ENCODE measurements at places on chromosomes 3 and 15.
A peak's percentile ranks its signal among the peaks of the same experiment; 100 is the strongest.

DNA sequence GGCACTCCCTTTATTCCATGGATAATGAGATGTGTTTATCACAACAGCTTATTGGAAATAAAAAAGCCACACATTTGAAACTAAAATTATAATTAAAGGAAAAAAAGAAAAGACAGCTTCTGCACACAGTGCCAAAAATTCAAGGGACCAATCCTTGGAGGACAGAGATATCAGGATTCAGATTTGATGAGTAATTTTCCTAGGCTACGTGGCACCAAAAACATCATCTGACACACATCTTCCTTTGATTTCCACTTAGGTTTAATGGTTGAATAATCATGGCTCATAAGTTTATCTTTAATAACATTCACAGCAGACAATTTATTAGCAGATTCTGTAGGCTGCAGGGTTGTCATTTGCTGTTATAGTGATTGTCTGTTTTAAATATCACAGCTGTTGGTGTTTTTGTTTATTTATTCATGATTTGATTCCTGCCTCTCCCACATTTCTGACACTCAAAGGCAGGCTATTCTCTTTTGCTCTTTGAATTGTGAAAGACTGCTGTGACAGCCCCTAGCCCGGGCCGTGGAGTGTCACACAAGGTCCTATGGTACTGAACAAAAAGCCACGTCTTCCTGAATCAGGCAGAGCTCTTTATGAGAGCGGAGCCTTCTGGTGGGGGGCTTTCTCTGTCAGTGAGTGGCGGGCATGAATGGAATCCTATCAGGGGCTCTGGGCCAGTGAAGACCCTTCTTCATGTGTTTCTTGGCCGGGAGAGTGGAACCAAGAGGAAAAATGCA lies 708.5 kb downstream of the SQOR start:
- DNase-seq, result no peak

DNA sequence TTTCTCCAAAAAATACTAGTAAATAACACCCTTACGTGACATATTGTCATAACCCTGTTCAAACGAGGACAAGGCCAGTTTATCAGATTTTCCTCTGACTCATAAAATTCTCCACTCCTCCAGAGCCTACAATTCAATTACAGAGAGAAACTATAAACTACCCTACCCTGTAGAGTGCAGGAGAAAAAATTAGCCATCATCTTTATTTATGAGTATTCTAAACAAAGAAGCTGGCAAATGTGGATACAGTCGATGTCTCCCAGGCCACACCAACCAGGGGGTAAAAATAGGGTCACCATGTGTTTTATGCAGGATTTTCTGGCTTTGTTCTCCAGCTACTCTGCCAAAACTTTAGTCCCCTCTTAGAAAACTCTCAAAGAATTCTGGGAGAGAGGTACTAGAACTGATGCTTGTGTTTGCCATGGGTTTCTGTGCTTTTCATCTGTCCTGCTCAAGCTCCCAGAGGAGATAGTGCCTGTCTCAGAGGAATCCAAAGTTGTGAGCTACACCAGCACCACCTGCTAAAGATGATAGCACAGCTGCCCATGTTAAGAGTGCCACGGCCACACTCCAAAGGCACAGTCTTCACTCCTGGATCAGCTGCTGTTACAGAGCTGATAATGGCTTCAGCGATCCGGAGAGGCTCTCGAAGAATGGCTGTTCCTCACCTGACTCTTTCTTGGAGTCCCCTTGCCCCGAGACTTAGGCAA lies 150.2 kb downstream of the IMPG2 start:
- no peak for DNase-seq

DNA sequence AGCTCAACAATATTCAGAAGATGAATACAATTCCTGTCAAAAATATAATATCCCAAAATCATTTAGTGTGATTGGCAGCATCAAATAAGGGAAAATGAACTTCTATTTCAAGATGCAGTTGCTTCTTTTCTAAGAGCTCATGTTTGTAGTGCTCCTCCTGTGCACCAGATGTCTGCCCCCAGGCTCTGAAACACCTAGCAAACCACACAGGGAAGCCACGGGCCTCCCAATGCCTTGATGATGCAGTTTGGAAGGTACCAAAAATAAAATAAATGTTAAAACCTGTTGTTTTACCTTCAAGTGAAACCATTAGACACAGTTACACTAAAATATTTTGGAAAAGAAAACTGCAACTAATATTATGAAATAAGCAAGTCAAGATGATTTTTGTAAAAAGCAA lies 22.2 kb downstream of the CFAP20DC start:
- DNase-seq, result no peak

- no peak for DNase-seq
These were observed 23.8 kb downstream of the TMEM45A start for GRCh38 chr3:100516232-100516631.

- no peak for DNase-seq
These were observed 300.6 kb downstream of the MECOM start for GRCh38 chr3:169362868-169363267.

DNA sequence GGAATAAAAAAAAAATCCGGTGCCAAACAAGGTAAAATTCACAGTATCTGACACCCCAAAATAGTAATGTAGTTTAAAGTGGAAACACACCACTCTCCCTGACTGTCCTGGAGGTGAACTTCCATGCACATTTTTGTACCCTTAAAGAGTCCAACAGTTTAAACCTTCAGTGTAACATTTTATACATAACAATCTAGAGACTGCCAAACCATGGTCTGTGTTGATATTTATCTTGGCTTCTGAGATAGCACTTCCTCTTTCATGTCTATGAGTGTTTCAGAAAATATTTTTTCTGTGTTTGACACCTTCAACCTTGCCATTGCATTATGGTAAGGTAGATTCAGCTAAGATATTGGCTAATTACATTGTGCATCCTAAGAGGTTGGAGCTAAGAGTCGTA lies 13.9 kb downstream of the TMEM45A start:
- DNase-seq, result no peak

DNA sequence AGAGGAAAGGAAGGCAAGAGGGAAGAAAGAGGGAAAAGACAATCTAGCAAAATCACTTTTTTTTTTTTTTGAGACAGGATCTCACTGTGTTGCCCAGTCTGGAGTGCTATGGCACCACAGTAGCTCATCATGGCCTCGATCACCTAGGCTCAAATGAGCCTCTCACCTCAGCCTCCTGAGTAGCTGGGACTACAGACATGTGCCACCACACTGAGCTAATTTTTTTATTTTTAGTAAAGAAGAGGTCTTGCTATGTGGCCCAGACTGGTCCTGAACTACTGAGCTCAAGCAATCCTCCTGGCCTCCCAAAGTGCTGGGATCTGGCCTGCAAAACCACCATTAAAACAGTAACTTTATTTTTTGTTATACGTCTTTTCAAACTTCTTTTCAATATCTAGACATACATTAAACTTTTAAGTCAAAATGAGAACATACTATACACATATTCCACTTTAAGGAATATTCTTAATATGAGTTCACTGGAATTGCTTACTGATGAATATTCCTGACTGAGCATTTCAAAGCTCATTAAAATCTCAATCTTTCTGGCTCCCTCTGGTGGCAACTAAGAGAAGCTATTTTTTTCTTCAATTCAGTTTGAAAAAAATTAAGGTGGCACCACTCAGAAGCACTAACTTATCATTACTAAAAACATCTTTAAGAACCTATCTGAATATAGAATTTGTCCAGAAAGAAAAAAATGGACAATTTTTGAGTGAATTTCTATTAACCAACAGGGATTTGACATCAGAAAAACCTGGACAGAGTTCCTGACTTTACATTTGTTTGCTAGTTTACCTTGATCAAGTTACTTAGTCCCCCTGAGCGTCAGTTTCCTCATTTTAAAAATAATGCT lies 40.9 kb downstream of the UACA start:
- no peak for DNase-seq

GRCh38 chr3:4740397-4741105 lies 238.7 kb upstream of the BHLHE40 start:
- peak; percentile 16 for DNase-seq

- no peak for DNase-seq
These were observed 30.2 kb downstream of the KY start for GRCh38 chr3:134620476-134621115.

DNA sequence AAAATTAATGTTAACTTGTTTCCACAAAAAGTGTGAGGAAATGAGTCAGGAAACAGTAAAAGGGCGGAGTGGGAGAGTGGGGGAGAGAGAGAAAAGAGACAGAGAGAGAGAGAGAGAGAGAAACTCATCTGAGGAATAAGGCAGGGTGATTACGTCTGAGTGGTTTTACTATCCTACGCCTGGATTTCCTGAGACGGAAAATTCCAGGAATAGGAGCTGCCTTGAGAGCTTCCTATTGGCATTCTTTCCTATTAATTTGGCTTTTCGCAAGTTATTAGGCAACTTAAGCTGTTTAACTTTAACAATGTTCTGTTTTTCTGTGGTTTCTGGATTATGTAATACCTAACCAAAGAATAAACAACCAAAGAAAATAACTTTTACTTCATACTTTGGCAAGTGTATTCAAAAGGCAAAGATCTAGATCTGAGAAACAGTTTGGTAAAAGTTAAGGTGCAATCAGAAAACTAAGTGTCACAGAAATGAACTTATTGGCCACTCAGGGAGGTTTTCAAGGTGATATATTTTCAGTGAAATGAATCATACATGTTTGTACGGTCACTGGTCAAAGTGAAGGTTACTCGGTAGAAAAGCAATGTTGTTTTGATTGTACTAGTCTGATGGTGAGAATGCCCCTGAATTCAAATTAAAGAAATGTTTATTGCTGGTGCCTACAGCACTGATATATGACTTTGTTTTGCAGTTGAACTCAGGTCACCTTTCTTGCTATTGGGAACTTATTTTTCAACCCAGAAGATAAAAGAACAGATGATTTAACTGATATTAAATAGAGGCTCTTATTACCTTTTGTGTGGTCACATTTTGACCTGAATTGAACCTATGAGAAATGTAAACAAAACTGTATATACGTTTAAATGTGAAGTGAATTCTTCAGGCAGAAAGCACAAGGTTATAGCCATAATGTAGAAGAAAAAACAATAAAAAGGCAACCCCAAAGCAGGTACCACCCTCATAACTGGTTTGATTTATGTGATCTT lies 39.9 kb upstream of the TNFSF10 start:
- no peak for DNase-seq

GRCh38 chr15:39462691-39463090 lies 118.2 kb upstream of the THBS1 start:
- no peak for DNase-seq

Measured in T-helper 2 cell (primary cell).